ENCODE measurements at places on chromosomes 1 and 21. TPM values are rescaled to one million over a fixed set of nuclear protein-coding genes. Genes with fewer than 3 reads are reported as not detected.

The S100A10 gene
- total RNA-seq: 578 TPM

The GPR52 gene
- 1.0 TPM for total RNA-seq

The LGALS8 gene
- 36.5 TPM for total RNA-seq

The RAB42 gene
- total RNA-seq: 1.3 TPM

GRCh38 chr1:163074004-163074403 lies 4.8 kb downstream of the RGS4 start:
- no peaks in the 10 kb centered on the region for H3K27me3 ChIP-seq
- no peak for DNase-seq
- H3K27ac ChIP-seq: no peak overlapping the region
- H3K4me3 ChIP-seq: no peak overlapping the region
- peaks cover 8% of the 10 kb centered on the region for H3K36me3 ChIP-seq

DNA sequence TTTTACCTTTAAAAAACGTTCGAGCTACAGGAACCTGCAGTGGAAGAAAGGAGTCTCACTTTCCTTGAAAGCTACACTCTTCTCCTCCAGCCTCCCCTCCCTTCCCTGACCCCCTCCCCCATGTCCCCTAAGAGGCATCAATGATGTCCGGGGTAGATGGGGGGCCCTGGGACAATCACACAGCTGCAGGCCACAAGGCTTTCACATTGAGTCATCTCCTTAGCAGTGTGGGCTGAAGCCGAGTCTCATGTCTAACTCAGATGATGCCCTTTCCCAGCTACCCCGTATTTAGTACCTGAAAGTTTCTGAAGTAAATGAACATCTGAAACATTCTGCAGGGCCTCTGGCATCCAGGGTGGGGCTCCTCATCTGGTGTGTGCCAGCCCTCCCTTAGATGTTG lies 6.3 kb upstream of the GPR25 start:
- H3K36me3 ChIP-seq: peaks cover 10% of the 10 kb centered on the region
- DNase-seq: no peak
- peaks cover 19% of the 10 kb centered on the region for H3K4me1 ChIP-seq
- no peaks in the 10 kb centered on the region for H3K27me3 ChIP-seq

The SYNC gene
- total RNA-seq: 72.5 TPM
